ENCODE measurements at places on chromosomes 5 and 9.
A peak's percentile ranks its signal among the peaks of the same experiment; 100 is the strongest.

GRCh38 chr5:81717860-81718259 is 33.0 kb downstream of the SSBP2 start:
- no peak for DNase-seq

GRCh38 chr5:14545862-14546261 is 35.7 kb upstream of the OTULINL start:
- DNase-seq, result no peak

- no peak for DNase-seq
Observed at GRCh38 chr5:99102073-99102697, 173.4 kb upstream of the CHD1 start.

GRCh38 chr5:45694255-45694814 is 1.8 kb downstream of the HCN1 start:
- DNase-seq, result no peak

DNA sequence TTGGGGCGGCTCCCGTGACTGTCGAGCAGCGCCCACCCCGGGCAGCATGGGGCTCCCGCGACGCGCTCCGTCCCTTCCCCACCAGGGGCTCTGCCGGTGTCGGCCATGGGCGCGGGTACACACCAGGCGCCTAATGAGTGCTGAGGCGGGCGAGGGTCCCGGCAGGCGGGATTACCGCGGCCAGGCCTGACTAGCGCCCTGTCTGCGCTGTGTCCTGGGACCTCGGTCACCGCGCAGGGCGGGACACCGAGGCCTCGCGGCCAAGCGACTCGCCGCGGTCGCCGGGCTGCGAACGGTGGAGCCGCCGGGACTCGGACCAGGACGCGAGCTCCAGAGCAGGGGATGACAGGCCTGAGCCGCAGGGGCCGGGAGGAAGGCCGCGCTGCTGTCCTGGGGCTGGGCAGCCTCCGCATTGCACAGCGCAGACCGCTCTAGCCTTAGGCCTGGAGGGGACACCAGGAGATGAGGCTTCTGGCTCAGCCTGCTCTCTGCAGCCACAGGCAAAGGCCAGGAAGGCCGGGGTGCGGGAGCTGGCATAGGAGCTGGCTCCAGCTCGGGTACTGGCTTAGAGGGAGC is 14.1 kb downstream of the LCN10 start:
- DNase-seq, result no peak

DNA sequence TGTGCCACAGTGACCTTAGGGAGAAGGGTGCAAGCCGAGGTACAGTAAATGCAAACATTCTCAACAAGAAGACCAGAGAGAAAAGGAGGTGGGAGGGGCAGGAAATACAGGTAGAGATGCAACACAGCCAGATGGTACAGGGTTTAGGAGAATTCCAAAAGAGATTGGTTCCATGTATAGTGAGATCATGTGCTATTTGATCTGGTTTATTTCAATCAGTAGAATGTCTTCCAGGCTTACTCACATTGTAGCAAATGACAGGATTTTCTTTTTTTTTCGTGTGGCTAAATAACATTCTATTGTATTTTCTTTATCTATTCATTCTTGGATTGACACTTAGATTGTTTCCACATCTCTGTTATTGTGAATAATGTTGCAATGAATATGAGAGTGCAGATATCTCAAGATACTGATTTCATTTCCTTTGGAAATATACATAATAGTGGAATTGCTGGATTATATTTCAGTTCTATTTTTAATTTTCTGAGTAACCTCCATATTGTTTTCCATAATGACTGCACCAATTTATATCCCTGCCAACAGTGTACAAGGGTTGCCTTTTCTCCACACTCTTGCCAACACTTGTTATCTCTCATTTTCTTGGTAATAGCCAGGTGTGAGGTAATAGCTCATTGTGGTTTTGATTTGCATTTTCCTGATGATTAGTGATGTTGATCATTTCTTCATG is 107.8 kb upstream of the GAS1 start:
- DNase-seq, result no peak

- DNase-seq, result no peak
Observed at GRCh38 chr9:6907772-6908381, 150.1 kb downstream of the KDM4C start.

- DNase-seq, result no peak
Observed at GRCh38 chr5:57937025-57937424, 454.4 kb upstream of the ACTBL2 start.

GRCh38 chr5:142683881-142684505 is 1.9 kb downstream of the FGF1 start:
- DNase-seq, result no peak

DNA sequence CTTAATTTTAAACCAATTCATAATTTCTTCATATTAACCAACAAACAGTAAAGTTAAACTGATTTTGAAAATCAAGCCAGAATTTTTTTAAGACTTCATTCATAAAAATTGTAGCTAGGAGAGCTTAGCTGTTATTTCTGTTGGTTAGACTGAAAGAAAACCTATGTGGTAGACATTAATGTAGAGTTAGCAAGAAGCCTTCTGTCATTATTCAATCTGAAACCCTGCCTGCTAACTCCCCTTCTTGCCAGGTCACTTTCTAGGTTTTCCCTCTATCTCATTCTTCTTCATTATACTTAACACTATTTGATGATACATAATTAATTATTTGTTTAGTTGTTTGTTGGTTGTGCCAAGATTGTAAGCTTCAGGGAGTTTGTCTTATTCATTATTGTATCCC is 304.3 kb upstream of the MEF2C start:
- DNase-seq, result no peak

- peak; percentile 61 for DNase-seq
Observed at GRCh38 chr5:170251462-170251861, 18.7 kb downstream of the C5orf58 start.

DNA sequence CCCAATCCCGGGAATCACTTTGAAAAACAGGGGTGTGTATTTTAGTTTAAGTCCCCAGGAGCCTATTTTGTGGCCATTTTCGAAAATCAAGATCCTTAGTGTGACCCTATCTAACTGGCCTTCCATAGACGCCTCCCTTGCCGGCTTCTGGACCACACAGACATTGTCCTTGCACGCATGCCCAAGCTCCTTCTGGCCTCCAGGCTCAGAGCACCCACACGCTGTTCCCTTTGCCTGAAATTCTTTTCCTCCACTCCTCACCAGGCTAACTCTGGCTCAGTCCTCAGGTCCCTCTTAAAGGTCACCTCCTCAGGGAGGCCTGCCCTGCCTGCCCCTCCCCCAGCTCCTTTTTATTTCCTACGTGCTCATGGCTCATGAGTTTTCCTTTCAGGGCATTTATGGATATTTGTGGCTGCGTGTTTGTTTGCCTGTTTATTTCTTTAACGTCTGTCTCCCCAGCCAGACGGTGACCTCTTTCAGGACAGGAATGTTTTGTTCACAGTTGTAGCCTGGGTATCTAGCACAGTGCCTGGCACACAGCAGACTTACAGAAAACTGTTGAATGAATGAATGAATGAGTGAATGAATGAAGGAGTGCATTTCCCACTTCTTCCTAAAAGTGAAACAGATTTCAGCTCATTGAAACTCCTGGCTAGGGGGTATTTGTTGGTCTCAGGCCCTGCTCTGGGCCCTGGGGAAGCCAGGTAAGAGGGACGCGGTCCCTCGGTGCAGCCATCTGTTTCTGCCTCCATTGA is 79.1 kb upstream of the IER5L start:
- DNase-seq, result no peak

- DNase-seq, result no peak
Observed at GRCh38 chr5:169430671-169431070, 129.7 kb upstream of the SLIT3 start.

GRCh38 chr5:67102708-67103107 is 93.9 kb downstream of the CD180 start:
- no peak for DNase-seq

DNA sequence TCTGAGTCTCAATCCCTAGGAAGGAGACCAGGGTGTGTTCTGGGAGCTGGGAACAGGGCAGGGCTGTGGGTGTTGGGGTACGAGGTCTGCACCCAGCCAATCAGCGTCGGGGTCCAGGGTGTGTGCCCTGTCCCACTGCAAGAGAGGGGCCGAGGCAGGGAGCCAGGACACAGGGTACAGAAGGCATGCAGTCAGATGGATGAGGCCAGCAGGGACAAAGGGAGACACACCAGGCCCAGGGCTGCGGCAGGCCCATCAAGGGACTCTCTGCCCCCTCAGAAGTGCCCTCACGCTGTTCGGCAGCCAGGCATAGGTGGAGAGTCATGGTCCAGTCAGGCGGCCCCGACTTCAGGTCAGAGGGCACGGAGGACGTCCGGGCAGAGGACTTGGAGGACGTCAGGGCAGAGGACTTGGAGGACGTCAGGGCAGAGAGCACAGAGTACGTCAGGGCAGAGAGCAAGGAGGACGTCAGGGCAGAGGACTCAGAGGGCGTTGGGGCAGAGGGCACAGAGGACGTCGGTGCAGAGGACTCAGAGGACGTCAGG is 28.8 kb upstream of the ADAMTS2 start:
- no peak for DNase-seq

GRCh38 chr5:435156-435790 is 7.7 kb upstream of the EXOC3 start:
- no peak for DNase-seq

- no peak for DNase-seq
Observed at GRCh38 chr9:120726484-120726883, 12.2 kb upstream of the MEGF9 start.

DNA sequence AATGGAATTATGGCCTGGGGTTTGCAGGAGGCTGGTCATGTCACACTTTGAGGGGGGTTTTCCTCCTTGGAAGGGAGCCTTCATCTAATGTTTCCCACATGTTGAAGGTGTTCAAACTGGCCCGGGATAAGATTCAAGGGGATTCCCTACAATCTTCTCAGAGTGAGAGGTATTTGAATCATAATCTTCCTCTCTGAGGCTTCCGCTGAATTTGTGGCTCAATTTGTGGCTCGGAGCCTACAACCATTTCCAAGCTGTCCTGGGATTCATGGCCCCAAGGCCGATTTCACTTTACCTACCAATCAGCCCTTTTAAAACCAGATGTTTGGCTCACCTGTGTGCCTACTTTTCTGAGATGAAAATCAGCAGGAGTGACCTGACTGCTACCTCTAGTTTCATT is 3.9 kb downstream of the TNC start:
- no peak for DNase-seq

- no peak for DNase-seq
Observed at GRCh38 chr5:109125755-109126429, 283.9 kb downstream of the PJA2 start.

DNA sequence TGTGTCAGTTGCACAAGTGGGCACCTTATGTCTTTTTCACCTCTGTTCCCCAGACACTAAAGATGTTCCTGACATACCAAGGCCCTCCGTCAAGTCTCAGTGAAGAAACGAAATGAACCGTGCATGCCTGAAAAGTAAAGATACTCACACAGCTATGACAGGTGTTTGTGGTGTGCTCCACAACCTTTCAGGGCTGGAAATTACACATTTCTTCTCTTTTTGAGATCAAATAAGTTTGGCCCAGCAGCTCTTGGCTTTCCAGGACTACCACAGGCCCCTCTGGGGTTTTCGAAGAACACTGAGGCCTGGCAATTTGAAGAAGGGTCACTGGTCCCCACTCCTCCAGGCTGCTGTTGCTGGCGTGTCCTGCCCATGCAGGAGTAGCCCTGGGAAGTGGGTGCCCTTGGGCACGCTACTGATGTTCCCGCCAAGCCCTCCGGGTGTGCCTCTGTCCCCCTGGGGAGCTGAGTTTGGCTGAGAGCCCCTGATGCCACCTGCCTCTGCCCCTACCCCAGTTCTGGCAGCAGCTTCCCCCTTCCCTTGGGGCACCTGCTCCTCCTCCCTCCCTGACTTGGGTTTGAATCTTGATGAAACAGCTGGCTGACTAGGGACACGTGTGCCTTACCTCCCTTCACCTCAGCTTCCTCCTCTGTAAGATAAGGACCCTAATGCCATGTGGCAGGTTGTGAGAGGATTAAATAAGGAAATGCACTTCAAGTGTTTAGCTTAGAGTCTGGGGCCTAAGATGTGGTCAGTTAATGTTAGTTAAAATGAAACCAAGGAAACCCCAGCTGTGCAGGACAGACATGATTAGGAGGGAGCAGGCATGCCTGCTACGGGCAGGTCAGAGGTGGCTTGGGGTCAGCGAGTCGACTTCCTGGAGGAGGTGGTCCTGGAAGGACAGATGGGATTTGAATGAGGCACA is 49.1 kb upstream of the GADD45G start:
- no peak for DNase-seq

GRCh38 chr5:83528439-83528769 is 56.9 kb downstream of the VCAN start:
- DNase-seq, result no peak

GRCh38 chr5:147446523-147446922 is 63.3 kb downstream of the DPYSL3 start:
- no peak for DNase-seq

DNA sequence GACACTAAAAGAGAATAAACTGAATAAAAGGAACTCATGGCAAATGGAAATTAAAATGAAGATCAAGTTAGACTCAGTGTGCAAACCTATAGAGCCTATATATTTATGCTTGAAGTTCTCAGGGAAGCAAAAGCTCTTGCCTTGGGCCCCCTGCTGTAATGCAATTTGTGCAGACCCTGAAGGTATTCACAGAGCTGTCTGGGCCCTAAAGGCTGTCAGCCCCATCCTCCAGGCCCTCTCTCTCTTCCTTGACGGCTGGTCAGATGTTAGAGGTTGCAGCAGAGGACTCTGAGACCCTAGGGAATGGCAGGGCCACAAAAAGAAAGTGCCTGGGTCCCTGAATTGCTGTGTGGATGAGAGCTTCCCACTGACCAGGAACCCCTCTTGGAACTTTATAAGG is 283.9 kb upstream of the TUT7 start:
- no peak for DNase-seq

GRCh38 chr9:4362281-4362680 is 62.4 kb upstream of the GLIS3 start:
- DNase-seq, result no peak

DNA sequence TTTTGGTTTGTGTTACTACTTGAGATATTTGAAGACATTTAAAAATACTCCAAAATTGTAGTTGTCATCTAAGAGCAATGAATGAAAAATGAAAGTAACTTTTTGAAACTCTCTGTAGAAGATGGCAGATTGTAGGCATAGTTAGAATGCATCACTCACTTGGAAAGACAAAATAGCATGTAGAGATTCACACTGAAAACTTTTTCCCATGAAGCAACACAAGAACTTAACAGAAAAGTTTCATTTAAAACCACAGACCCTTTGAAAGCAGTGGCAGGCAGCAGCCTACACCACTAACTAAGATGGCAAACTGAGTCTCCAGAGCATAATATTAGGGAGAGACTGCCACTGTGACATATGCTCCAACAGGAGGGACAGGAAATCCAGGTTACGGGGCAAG is 18.9 kb upstream of the FAM174A start:
- DNase-seq, result no peak

- no peak for DNase-seq
Observed at GRCh38 chr5:111348661-111349329, 124.6 kb downstream of the CAMK4 start.

- DNase-seq, result no peak
Observed at GRCh38 chr9:96459268-96460007, 9.5 kb downstream of the HABP4 start.
